Spinal cord (tissue), 10 donors: ENCODE measurements at places on chromosomes 16 and 17.

- DNase-seq: no peak
Measured at GRCh38 chr17:72972263-72972951, 120.1 kb downstream of the SLC39A11 start.

DNA sequence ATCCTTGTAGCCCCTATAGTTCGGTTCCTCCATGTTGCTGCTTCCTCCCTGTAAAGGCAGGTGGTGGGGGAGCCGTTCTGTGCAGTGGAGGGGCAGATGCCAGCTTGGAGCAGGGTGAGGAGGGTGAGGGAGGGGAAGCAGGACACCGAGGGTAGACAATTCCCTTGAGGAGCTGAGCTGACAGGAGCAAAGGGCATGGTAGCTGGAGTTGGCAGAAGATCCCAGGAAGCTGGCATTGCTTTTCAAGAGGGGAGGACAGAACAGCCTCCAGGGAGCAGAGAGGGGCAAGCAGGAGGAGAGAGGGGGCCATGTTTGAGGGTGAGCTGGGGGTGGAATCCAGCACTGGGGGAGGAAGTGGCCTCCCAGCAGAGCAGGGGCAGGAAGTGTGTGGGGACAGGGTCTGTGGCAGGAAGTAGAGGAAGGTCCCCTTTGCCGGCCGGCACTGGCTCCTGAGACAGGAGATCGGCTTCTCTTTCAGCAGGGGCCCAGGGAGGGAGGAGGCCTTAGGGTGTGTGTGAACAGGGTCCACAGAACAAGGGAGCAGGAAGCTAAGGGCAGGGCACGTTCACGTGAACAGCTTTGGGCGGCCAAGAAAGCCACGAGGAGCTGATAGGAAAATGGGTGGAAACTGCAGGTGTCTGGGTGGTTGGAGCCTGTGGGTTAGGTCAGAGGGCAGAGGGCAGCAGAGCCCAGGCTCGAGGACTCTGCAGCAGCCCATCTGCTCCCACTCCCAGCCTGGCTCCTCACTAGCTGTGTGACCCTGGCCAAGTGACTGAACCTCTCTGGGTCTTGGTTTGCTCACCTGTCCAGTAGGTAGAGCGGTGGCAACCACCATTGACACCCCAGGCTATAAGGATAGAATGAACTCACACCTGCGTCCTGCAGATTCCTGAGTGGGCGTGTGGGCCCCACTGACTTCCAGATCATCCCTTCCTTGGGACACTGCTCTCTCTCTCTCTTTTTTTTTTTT lies 17.5 kb upstream of the SPNS2 start:
- no peak for DNase-seq

DNA sequence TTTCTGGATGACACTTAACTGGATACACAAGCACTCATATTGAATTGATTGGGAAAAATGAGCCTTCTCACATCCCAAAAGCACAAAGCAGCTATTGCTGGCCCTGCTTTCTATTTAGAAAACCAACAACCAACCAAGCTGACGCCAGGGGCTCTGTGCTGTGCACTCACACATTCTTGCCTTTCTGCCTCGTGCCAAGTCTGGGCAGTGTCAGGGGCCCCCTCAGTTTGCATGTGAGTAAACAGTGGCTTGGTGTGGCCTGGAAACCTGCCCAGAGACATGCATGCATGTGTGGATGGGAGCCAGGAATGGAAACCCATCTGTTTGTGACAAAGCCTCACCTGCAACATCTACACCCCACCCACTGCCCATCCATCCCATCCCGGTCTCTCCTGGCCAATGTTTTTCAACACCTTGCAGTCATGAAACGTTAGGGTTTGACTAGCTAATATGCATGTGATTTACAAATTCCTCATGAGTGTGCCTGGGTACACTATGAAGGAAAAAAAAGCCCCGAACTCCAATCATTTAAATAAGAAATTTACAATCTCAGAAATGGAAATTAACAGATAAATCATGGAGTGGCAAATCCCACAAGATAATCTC lies 20.4 kb downstream of the MIEF2 start:
- DNase-seq: no peak

- DNase-seq: no peak
Measured at GRCh38 chr17:39212841-39213480, 12.8 kb downstream of the STAC2 start.

- DNase-seq: no peak
Measured at GRCh38 chr17:15432807-15433611, 34.4 kb downstream of the CDRT4 start.

- no peak for DNase-seq
Measured at GRCh38 chr16:75264999-75265910, 13.8 kb upstream of the BCAR1 start.

- DNase-seq: no peak
Measured at GRCh38 chr16:68469796-68470460, 21.6 kb upstream of the SMPD3 start.

- DNase-seq: no peak
Measured at GRCh38 chr16:54126907-54127306, 159.7 kb downstream of the IRX3 start.

DNA sequence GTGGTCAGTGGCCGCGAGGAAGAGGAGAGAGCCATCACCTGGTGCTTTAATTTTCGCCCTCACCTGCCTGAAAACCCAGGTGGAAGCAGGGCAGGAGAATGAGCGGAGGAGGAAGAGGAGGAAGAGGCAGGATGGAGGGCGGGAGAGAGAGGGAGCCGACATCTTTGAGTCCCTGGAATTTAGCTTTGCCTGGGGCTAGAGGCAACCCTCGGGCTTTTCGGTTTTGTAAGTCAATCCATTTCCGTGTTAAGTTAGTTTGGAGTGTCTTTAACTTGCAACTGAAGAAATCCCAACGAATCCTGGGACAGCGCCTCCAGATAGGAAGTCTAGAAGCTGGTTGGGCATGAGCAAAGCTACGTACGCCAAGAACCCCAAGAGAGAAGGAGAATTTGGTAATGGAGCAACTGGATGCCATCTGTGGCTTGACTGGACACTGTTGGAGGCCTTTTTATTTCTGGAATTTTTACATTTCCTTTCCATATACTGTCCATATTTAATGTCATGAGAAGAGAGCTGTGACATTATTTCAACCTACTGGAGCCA lies 36.9 kb upstream of the ATP2A3 start:
- no peak for DNase-seq

DNA sequence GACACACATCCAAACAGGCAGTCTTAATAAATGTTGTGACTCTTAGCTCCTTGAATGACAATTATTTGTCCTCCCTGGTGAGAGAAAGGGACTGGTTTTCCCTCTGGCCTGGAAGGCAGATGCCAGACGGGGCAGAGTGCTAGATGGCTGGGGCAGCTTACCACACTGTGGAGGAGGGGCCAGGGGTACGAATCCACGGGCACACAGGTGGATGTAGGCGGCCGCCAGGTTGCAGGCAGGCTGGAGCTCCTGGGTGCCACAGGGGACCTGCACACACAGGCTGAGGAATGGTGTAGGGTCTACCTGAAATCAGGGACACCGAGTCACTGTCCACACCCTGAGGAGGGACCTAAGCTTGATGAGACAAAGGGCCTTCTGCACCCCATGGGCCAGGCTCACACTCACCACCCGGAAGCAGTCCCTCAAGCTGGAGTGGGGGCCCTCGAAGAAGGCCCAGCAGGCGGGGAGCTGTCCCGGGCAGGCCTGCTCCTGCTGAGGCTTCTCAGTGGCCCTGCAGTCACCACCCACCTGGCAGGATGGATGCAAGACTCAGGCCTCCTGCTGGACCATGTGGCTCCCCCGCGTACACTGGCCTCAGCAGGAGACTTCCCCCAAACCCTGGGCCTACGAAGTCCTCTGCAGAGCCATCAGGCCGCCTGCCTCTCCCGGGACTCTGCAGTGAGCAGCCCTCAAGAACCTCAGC lies 38.4 kb downstream of the RMI2 start:
- no peak for DNase-seq

DNA sequence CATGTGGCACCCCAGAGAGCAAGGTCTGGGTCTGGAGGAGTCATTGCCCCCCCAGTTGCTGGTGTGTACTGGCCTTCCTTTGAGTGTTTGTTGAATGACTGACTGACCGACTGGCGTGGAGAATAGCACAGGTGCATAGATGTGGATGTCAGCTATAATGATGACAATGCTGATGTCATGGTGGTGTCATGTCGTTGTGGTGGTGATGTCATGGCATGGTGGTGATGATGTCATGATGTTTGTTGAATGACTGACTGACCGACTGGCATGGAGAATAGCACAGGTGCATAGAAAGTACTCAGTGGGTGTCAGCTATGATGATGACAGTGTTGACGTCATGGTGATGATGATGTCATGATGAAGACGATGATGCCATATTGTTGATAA lies 22.1 kb downstream of the TMEM114 start:
- no peak for DNase-seq

DNA sequence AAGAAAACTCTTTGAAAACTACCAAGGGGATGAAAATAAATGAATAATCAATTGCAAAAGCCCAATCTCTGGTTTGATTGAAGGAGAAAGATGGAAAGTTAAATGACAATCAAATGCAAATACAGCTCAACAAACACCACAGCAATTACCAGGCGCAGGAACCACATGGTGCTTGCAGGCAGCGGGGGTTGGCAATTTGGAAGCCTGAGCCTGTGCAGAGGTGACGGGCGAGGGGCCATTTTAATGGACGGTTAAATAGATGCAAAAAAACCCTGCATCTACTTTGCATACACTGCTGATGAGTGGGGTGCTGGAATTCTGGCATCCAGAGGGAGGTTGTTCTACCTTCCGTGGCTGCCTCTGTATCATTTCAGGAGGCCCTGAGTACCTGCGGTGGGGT lies 4.8 kb upstream of the SEZ6 start:
- no peak for DNase-seq

GRCh38 chr16:81460075-81460474 lies 15.5 kb downstream of the CMIP start:
- no peak for DNase-seq

- DNase-seq: peak; percentile 93
Measured at GRCh38 chr17:38606646-38607611, 1.2 kb upstream of the SRCIN1 start.

DNA sequence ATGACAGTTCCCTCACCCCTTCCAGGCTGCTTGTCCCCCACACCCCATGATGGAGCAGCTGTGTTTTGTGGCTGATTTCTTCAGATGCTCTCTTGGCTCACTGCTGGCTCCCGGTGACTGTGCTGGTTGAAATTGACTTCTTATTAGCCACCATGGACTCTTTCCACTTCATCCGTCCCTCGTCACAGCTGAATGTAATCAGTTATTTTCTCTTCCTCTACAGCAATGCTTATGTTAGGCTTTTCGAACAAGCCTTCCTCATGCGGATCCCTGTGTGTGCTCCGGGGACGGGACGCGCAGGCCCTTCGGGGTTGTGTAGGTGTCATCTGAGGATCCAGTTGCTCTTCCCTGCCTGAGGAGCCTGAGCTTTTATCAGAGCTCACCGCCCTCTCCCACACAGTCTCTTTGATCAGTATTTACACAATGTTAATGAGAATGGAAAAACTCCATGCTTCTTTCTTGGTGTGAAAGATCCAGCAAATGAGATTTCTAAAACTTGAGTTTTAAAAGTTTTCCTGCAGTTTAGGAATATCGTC lies 87.5 kb downstream of the RPTOR start:
- DNase-seq: no peak

DNA sequence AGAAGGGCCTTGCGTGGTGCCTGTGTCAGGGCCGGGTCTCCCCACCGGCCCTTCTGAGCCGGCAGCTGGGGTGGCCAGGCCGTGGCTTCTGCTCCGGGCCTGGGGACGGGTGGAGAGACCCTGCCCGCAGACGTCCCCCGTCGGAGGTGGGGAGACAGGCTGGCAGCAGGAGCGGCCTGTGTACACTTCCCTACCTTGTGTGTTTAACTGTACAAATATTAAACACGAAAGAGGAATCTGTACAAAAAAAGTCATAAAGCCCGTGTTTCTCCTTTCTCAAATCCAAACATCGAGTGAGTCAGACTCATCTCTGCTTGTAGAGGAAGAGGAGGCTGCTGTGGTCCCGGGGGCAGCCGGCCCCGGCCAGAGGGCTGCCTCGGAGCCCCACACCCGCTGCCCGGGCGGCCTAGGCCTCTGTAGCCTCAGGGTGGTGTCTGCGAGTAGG lies 2.0 kb downstream of the CACNA1H start:
- no peak for DNase-seq

GRCh38 chr16:26360867-26361266 lies 669.1 kb downstream of the HS3ST4 start:
- no peak for DNase-seq

DNA sequence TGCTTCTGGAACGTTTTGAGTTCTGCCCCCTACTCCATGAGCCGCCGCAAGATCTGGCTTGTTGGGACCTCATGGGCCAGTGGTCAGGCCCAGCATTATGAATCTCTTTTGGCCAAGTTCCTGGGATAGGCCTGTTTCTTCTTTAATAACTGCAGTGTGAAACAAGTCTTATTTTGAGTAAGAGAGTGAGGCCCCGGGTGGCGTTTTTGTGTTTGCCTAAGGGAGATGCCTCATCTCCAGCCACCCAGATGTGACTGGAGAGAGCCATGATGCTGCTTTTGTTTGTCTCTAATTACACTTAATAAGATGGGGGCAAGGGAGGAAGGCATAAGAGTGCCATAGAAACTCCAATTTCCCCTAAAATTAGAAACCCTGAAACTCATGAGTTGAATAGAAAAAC lies 39.8 kb downstream of the KSR1 start:
- no peak for DNase-seq

DNA sequence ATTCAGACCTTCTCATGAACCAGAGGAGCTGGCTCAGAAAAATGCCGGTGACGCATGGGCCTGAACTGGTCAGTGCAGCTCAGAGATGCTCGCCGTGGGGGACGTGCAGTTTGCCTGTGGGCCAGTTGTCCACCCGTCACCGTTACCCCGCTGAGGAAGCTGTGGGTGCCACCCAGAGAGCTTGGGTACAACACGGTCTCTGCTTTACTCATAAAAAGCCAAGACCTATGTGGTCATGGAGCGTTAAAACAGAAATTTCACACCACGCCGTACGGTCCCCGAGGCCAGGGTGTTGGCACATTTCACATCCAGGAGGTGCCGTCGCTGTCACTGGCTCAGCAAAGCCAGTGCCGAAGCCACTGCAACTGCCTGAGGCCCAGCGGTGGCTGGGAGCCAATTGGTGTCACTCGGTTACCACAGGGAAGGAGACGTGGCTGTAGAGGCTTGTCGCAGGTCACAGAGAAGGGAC lies 120.9 kb downstream of the METRNL start:
- DNase-seq: no peak

DNA sequence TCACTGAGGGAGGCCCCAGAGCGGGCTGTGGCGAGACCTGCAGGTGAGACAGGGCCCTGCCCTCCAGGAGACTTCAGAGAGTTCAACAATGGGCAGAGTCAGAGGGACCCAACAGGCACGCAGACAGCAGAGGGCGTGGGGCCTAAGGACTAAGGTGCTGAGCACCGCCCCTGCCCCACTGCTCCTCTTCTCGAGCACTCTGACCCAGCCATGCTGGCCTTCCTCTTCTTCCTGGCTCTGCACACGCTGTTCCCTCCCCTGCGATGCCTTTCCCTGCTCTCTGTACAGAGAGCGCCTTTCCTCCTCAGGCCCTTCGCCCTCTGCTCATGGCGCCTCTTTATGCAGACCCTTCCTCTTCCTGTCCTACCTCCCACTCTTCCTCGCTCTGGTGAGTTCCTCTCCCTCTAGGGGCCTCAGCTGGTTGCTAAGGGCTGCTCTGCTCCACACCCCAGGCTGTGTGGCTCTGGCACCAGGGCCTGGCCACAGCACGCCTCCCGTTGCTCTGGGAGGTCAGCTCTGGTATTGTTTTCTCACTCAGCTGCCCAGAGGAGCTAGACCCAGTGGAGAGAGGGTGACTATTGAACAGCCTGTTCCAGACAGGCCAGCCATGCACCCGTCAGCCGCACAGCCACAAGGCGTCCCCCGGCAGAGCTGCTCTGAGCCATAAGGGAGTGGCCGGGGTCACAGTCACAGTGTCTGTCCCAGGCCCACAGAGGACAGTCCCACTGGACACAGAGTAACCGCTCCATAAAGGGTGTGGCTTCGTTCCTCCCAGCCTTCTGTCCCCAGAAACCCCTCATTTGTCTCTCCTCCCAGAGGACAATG lies 13.6 kb upstream of the RASD1 start:
- DNase-seq: no peak
